Myocyte (in vitro differentiated cells): ENCODE measurements at places on chromosomes 13 and 19.

DNA sequence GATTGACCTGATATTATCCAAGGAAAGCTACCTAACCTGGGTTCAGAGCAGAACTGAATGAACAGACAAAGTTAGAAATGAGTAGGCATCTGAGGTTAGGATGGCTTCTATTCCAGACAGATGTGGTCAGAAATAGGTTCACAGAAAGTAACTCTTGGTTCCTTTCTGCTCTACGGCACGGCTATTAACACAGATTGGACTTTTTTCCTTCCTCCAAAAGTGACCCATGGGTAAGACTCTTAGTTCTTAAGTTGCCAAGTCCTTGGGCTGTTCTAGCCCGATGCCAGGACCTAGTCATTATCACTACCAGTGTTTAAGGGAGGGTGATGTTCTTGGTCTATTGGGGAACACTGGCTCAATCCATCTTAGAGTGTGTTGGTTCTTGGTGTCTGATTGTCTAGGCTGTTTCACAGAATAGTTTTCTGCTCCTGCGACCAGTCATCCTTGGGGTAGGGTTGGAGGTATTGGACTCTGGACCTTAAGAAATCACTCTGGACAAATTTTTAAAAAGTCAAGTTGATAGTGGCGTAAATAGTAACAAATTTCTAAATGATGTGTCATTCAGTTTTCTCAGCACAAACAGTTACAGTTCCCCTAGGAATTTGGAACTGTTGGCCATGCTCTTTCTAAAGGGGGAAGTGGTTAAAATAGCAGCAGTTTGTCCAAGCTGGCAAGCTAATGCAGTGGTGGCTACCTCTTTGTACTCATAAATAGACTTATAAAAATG lies 60.1 kb upstream of the MYCBP2 start:
- DNase-seq = peak; percentile 75

DNA sequence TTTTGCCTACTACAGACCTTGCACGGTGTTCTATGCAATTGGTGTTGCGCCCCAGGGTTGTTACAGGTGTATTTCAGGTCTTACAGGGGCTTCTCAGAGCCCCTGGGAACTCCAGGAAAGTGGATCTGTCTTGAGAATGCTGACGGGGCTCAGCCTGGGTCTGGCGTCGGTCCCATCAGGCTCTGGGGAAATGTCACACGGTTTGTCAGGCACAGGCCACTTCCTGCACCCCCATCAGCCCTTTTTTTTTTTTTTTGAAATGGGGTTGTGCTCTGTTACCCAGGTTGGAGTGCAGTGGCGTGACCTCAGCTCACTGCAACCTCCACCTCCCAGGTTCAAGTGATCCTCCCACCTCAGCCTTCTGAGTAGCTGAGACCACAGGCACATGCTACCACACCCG lies 13.2 kb downstream of the CLEC4G start:
- no peak for DNase-seq

- no peak for DNase-seq
These were observed 44.3 kb downstream of the BBC3 start for GRCh38 chr19:47186446-47187334.

DNA sequence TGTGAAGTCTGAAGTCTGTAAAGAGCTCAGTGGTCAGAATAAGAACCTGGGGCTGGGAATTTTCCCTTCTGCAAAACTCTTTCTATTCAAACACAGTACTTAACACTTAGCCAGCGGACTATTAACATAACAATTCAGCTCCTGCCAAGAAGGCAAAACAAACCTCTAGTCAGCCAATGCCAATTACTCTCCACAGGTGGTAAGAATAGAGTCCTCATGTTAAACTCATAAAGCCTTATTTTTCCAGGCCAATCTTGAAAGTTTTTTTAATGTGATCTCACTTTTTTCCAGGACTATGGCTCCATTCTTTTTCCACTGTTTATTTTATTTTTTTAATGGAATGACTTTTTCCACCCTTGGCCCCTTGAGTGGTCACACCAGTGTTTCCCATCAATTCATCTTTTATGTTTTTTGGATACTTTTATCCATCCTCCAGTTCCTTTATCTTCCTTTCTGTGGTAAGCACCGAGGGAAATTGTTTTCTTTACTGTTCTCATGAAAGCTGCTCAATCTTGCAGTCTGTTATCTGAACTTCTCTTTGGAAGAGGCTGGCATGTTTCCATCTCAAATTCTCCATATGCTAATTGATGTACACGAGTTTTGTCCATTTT lies 217.3 kb downstream of the LHFPL6 start:
- DNase-seq = no peak

DNA sequence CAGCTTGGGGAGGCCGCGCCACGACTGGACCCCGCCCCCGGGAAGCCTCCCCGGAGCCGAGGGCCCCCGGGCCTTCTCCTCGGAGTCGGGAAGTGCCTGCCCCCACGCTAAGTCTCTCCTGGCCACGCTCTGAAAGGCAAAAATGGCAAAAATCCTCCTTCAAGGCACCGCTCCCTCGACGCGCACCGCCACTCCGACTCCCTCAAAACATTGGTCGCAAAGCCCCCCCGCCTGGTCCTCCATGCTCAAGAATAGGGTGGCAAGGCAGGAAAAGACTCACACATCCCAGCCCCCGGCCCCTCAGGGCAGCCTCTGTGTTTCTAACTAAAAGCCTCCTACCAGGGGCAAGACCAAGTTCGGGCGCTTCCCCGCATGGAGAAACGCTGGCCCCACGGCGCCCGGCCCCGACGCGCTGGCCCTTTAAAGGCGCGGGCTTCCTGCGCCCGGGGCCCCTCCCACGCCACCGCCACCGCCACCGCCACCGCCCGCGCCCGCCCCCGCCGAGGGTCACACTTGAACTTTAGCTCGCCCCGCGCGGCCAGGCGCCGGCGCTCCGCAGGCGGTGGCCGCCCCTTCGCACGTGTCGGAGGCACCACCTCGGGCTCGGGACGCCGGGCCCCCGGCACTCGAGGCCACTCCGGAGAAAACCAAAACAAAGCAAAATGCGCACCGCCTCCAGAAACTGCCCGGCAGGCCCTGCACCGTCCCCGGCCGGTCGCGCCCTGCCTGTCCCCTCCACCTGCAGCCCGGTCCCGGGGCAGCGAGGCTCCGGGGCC lies 1.9 kb downstream of the FOXO1 start:
- peak; percentile 68 for DNase-seq
